ENCODE measurements at places on chromosomes 1 and 21. TPM values are rescaled to one million over a fixed set of nuclear protein-coding genes. Genes with fewer than 3 reads are reported as not detected.

Gene POU3F1
- 0.26 TPM for total RNA-seq

GRCh38 chr1:233112186-233113008, 162.0 kb downstream of the NTPCR start:
- DNase-seq, result no peak

DNA sequence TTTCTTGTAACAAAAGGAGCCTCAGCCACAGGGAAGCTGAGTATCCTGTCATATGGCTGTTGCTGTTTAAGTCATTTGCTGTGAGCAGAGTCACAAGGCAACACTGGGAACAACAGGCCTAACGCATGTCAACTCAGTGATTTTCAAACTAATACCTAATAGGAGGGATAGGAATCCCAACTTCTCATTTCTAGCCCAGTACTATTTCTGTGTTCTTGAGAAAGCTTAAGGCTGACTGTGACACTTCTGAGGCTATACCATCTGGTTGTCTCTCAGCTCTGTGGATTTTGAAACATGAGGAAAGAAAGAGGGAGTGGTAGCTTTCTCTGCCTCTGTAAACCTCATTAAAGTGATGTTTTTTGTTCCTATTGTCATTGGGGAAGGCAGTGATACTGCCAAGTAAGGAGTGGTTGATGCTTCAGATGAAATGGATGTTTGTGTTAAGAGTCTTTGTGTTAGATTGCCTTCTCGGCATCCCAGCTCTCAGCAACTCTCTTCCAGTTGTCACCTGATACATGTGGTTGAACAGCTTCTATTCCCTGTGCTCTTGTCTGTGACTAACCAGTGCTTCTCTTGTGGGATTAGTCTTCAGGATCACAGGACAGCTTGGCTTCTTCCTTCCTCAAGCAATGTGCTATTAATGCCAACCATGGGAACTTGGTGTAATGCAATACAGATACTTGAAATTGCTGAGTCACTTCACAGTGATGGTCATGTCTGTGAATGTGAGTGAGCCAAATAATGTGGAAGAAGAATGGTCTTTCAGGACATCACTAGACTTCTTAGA, 166.8 kb upstream of the IVNS1ABP start:
- no peak for DNase-seq

Gene LCE2A
- not detected for total RNA-seq

- peak; percentile 40 for DNase-seq
Observed at GRCh38 chr1:38834937-38835827, 24.4 kb downstream of the RRAGC start.

DNA sequence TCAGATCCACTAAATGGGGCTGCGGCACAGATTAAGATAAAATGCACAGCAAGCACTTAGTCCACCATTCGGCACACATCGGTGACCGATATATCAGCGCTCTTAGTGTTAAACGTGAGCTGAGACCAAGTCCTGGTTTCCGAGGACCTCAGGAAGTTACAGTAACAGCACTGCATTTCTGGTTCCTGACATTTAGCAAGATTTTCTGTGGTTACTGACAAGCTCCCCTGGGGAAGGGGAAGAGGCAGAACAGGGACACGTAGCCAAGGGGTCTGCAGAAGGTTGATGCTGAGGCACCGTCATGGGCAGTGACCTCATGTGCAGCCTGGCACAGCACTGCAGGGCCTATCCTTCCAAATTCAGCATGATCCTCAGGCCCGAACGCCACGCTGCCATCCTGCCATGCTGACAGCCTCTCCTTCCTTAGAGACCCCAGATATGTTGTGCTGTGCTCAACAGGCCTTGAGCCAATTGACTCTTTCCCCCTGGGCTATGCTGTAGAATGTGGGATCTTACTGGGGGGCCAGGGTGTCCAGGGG, 13.4 kb upstream of the PEF1 start:
- DNase-seq, result no peak

DNA sequence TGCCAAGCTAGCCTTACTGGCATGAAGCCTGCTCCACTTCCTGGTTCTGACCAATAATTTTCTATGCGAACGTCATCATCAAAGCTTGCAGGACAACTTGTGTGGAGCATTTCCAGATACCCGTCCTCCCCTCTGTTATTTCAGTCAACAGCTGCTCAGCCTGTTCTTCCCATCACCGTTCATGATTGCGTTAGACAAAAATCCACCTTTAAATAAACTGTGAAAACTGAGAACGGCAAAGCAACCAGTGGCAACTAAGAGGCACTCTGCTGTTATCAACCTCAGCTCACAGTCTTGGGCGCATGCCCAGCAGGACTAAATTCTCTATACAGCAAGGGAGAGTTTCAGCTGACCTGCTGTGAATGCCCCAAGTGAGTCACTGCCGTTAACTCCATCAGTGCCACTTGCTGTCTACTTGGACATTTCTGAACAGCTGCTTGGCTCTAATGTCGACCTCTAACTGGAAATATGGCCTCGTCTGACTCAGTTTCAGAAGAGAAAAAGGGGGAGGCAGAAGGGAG, 207.4 kb upstream of the RUNX1 start:
- no peak for DNase-seq

DNA sequence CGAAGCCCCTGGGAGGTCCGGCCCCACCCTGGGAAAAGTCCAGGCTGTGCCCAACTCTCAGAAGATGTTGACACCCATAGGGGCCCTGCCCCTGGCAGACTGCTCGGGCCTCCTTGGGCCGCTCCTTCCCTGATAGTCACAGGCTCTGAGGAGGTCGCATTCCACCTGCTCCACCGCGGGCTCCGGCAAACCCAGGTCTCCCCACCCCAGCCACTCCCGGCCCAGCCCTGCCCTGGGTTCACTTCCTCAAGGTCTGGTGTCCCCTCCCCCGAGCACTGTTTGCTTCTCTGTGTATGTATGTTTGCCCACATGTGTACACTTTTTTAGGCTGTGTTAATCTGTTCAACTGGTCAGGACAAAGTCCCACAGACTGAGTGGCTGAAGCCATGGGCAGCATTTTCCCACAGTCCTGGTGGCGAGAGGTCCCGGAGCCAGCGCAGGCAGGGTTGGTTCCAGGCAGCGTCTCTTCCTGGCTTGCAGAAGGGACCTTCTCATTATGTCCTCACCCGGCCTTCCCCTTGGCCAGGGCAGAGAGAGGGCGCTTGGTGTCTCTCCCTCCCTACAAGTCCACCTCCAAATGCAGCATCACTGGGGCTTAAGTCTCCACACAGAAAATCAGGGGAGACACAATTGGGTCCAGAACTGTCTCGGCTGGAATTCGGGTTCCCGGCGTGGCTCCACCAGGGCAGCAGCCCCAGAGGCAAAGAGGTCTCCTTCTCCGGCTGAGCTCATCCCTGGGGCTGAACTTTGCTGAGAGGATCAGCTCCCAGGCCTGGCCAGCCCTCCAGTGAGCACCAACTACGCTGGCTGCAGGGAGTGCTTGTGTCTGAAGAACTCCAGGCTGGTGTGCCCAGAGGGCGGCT, 10.5 kb upstream of the PRXL2B start:
- DNase-seq, result no peak
